ENCODE measurements at places on chromosomes 11 and 22.

DNA sequence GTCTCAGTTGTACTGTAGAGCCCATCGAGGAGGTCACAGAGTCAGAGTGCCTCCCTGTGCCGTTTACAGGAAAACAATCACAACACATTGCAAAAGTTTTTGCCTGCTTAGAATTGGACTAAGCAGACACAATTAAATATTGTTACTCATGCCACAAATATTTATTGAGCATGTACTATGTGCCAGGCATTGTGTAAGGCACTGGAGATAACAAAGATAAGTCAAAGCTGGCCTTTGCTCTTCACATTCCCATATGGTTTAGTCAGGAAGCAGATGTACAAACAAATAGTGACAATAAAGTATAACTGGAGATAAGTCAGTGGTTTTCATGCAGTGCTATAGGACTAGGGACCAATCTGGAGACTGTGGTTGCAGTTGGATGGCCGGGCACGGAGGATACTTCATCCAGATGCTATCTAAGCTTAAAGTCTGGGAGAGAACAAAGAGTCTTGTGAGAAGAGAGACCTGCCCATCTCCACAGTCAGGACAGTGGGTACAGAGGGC, 550.7 kb downstream of the INSC start:
- DNase-seq = no peak

- no peak for DNase-seq
Observed at GRCh38 chr11:66820381-66820780, 22.9 kb upstream of the RCE1 start.

GRCh38 chr11:80727315-80727714, 1286.5 kb upstream of the TENM4 start:
- DNase-seq = peak; percentile 27

DNA sequence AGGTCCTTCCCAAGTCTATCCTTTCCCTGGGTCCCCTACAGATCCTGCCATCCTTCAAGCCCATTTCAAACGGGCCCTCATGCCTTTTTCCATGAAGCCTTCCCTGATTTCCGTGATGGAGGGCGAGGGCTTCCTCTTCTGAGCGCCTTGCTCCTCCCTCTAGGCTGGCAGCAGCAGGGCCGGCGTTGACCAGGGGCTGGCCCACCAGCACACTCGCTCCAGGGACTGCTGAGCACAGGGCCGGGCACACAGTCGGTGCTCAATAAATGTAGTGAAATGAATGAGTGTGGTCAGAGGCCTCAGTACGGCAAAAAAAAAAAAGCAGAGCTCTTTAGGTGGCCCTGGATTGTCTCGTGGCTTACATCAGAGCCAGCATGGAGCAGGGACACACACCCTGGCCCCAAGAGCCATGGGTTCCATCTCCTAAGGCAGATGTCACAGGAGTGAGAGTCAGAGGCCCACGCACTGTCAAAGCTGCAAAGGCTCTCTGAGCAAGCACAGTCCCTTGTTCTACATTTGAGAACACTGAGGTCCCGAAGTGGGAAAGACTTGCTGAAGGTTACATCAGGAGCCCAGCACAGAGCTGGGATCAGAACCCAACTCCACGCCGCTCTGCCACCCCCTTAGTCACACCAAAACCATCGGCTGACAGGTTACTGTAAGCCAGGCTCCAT, 3.1 kb downstream of the IL2RB start:
- no peak for DNase-seq

GRCh38 chr11:74020539-74020938, 11.7 kb upstream of the UCP3 start:
- DNase-seq = no peak

DNA sequence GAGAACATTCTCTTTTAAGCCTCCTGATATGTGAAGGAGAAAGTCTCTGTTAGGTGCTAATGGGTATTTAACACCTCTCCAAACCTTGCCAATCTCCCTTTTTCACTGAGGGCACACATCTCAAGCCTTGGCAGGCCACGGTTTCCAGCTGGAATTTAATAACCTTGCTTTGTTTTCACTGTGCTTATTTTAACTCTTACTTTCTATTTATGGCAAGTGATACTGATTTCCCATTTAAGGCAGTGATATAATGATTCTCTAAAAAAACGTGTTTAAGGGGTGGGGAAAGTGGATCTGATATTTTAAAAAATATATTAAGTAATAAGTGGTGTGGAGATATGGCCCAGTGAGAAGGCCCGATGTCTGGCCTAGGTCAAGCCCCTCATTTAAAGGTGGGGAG, 1.1 kb upstream of the RASD2 start:
- DNase-seq = no peak

- no peak for DNase-seq
Observed at GRCh38 chr11:110990311-110990710, 255.2 kb upstream of the POU2AF2 start.

DNA sequence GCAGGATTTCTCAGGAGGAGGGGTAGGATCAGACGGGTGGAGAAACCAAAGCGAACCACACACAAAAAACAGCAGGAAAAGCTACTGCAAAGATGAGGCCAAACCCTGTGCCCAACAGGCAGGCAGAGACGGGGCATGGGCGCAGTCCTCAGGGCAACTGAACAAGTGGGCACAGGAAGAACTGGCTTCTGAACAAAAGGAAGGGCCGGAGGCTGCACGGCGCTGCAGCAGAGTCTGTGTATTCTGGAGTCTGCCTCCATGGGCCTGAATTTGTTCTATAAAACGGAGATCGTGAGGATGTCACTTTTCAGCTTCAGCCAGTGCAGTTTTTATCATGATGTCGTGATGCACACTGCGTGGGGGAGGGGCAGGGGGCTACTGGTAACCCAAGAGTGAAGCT, 1026.0 kb downstream of the TBC1D22A start:
- DNase-seq = no peak

DNA sequence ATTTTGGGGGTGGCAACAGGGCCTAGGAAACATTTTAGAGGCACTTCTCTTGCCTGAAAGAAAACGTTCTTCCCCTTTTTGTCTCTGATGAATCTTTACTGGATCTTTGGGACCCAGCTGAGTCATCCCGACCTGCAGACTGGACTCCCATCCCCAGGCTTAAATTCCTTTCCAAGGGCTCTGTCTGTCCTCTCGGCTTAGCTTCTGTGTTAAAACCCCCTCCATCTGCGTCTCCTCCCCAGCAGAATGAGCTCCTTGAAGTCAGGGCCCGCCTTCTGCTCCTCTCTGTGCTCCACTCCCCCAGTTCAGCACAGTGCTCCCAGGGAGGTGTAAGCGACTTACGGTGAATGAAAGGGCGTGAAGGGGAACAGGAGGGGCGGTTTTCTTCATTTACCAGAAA, 895 bp upstream of the DAGLA start:
- peak; percentile 86 for DNase-seq

GRCh38 chr22:25404928-25405816, 159.3 kb upstream of the GRK3 start:
- DNase-seq = peak; percentile 80

DNA sequence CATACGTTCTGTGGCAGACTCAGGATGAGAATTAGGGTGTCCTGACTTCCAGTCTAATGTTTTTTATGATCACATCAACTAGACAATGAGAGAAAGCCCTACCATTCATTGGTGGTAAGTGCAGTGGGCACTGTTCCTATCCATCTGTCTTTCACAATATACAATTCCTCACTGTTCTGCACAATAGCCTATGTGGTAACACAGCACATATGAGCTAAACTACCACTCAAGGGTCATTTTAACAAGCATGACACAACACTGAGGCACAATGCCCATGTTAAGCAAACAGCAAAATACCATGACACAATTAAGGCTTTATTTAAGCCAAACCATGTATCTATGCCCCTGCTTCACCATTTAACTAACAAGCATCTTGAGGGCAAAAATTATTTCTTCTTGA, 52.3 kb downstream of the SIK3 start:
- DNase-seq = no peak

GRCh38 chr11:79388201-79388600, 52.6 kb downstream of the TENM4 start:
- DNase-seq = no peak

DNA sequence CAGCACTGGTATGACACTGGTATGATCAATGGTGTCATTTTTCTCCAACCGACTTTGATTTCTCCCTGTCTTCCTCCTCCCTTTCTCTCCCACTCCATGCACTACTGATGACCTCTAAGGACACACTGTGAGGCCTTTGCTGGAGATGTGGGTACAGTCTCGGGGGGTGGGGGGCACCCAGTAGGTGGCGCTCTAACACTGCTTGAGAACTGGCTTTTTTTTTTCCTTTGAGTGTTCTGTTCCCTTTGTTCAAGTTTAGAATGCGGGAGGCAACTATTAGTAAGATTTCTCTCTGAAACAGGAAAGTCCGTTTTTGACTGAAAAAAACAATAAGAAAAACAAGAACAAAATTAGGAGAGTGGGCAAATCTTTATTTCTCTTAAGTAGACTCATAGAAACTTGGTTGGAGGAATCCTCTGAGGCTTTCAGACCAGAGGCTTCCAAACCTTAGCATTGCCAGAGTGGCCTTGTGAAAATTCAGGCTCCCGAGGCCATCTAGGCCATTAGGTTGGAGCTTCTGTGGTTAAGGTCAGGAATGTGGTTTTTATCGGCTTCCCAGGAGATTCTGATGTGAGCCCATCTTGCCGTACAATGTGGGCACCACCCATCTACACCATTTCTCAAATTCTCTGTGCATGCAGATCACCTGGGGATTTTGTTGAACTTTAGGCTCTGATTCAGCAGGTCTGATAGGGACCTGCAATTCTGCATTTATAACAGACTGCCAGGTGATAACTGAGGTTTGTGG, 43.2 kb downstream of the PANX1 start:
- DNase-seq = peak; percentile 52

DNA sequence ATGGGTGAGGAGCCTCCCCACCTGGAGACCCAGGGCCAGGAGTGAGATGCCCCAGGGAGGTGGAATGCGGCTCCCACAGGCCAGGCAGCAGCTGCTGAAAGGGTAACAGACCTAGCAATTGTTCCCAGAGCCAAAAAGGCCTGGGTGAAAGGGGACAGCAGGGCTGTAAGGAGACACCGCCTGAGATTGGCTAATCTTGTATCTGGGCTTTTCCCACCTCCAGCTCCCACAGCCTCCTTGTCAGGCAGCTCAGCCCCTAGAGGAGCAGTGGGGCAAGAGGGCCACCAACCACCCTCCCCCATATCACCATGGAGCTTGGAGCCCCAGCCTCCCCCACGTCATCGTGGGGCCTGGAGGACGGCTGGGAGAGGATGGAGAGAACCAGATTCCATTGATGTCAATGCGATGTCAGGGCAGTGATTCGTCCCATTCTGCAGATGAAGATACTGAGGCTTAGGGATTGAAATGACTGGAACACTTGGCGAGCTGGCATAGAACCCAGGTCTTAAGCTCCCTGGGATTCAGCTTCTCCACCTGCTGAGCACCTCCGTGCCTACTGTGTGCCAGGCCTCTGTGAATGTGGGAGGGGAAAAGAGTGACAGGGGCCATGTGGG, 2.9 kb upstream of the MGAT3 start:
- DNase-seq = no peak

DNA sequence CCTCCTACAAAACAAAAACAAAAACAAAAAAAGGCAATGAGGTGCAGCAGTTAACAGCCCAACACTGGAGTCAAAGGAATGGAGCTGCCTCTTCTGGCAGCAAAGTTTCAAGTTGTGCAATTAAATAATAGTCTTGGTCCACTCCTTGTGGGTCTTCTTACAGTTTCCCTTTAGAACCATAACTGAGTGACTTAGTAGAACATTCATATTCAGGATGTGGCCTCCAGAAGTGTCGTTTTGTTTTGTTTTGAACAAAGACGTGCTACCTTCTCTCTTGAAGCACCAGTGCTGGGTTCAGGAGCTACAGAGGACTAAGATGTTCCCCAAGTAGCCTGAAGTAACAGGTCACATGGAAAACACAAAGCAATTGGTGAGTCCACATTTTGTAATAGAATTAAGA, 2.0 kb upstream of the JAML start:
- no peak for DNase-seq

GRCh38 chr22:49928185-49928495, 9.7 kb downstream of the CRELD2 start:
- no peak for DNase-seq

GRCh38 chr22:50260801-50261614, 475 bp downstream of the MAPK12 start:
- peak; percentile 51 for DNase-seq

- peak; percentile 64 for DNase-seq
Observed at GRCh38 chr11:3010521-3011275, 18.6 kb upstream of the NAP1L4 start.

DNA sequence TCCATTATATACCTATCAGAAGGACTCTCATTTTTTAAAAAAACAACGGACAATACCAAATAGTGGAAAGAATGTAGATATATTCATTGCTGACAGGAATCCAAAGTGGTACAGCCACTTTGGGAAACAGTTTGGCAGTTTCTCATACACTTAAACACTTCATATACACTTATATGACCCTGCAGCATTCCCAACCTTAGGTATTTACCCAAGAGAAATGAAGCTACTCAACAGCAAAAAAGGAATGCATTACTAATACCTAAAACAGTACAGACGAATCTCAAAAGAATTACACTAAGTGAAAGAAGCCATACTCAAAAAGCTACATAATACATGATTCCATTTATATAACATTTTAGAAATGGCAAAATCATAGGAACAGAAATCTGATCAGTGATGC, 51.5 kb downstream of the RBFOX2 start:
- DNase-seq = no peak

DNA sequence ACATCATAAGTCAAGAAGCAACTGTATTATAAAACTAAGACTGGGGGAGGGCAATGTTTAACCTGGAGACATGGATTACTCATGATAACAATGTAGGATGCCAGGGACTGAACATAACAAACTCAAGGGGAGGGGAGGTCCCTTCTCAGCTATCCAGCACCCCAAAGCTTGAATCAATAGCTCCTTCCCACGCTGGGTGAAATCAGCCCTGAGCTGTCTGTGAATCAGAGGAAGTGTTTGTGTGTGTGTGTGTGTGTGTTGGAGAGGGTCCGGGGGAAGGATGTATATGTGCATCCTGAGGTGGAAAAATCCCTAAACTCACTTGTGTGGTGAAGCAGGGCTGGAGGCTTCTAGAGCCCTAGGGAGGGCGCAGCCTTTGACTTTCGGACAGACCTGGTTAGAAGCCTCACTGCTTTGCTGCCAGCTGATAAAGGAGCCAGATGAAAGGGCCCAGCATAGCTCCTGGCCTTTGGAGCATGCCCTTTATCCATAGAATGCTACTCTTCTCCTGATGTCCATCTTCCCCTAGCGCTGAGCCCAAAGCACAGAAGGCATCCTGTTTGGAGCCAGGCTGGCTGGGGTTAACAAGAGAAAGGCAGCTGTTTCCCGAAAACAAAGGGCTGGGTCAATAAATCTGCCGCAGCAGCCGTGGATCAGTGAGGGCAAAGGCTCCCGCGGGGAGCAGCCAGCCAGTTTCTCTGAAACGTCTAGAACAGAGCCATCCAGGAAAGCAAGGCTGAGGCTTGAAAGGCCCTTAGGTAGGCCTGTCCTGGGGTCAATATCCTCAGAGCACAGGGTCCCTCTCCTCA, 35.8 kb downstream of the TNKS1BP1 start:
- no peak for DNase-seq

DNA sequence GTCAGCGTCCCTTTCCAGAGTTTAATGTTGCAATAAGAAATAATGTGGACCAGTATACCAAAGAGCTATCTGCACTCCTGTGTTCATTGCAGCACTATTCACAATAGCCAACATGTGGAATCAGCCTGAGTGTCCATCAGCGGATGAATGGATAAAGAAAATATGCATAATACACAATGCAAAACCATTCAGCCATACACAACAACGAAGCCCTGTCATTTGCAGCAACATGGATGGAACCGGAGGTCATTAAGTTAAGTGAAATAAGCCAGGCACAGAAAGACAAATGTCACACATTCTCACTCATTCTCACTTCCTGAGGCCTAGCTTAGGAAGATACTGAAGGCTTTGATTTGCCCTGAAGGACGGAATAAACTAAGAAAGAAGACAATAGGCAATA, 22.1 kb downstream of the SLC5A4 start:
- no peak for DNase-seq

- DNase-seq = no peak
Observed at GRCh38 chr11:123841174-123841573, 35.0 kb upstream of the OR6M1 start.

Data from WERI-Rb-1 (cell line).